CD4-positive, alpha-beta T cell (primary cell): ENCODE measurements at places on chromosomes 7 and 10. TPM values are rescaled to one million over a fixed set of nuclear protein-coding genes. Genes with fewer than 3 reads are reported as not detected.

DNA sequence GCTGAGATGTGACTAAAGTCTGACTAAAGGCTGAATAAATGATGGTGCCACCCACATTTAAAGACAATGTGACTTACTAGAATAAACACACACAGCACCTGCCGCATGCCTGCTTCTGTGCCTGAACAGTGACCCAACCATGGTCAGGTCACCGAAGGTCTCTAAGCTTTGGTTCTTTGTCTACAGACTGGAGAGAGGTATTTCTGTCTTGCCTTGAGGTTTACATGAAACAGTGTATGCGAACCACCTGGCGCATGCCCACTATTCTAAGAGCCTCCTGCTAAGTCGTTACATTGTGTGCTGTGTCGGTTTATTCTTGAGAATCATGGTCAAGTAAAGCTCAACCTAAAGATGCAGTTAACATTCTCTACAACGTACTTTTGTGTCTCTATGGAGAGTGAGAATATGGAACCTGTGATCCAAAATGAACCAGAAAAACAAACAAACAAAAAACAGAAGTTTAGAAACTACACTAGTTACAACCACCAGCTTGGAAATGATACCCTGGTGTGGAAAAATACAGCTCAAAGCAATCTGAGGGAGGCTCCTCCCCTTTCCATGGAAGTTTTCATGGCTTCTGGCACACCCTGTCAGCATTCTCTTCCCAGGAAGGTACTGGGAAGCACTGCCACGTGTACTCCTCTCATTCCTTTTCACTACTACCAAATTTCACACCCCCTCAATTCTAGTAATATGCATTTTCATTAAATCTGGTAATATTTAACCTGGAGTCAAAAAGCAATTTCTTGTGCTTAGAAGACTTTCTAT is 40.0 kb downstream of the VOPP1 start:
- H3K36me3 ChIP-seq = peaks cover 7% of the 10 kb centered on the region
- no peak for DNase-seq
- peak overlapping the region; percentile 46 for H3K27ac ChIP-seq
- H3K27me3 ChIP-seq = no peaks in the 10 kb centered on the region

DNA sequence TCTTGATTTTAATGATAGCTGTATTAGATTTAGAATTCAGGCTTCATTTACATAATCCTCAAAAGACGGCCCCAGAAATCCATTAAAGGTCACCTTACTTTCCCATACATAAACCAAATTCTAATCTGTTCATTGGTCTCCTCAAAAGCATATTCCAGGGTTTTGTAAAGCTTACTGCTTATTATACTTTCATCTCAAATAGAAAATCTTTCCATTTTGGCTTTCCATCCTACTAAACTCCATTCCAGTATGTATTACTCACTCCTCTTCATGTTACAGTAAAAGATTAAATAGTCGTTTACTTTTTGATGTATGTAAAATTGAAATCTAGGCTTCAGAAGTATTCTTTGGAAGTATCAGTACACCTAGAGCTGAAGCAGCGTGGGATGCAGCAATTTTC is 143.5 kb upstream of the LRRN3 start:
- H3K27ac ChIP-seq = no peak overlapping the region
- no peaks in the 10 kb centered on the region for H3K27me3 ChIP-seq
- no peaks in the 10 kb centered on the region for H3K4me1 ChIP-seq
- no peak for DNase-seq
- no peak overlapping the region for H3K4me3 ChIP-seq
- H3K36me3 ChIP-seq = no peaks in the 10 kb centered on the region

- no peaks in the 10 kb centered on the region for H3K36me3 ChIP-seq
- no peak for DNase-seq
- H3K27ac ChIP-seq = no peak overlapping the region
Observed at GRCh38 chr7:53272081-53272480, 236.6 kb downstream of the POM121L12 start.

GRCh38 chr10:86988520-86988919 is 20.2 kb downstream of the ADIRF start:
- H3K36me3 ChIP-seq = no peaks in the 10 kb centered on the region
- no peaks in the 10 kb centered on the region for H3K4me1 ChIP-seq
- no peak overlapping the region for H3K4me3 ChIP-seq
- peaks cover 8% of the 10 kb centered on the region for H3K27me3 ChIP-seq
- no peak overlapping the region for H3K27ac ChIP-seq

GRCh38 chr10:111973306-111973705 is 210.3 kb downstream of the GPAM start:
- no peaks in the 10 kb centered on the region for H3K27me3 ChIP-seq
- DNase-seq = no peak
- no peaks in the 10 kb centered on the region for H3K36me3 ChIP-seq
- H3K27ac ChIP-seq = no peak overlapping the region

GRCh38 chr10:121553511-121554264 is 44.6 kb downstream of the FGFR2 start:
- DNase-seq = no peak
- H3K36me3 ChIP-seq = no peaks in the 10 kb centered on the region
- H3K27ac ChIP-seq = no peak overlapping the region

GRCh38 chr10:86756511-86757112 is at the start of gene BMPR1A:
BMPR1A (plus strand) TSS chr10:86756619; CDS start chr10:86876019, 119,400 bp downstream.
- H3K4me1 ChIP-seq = peaks cover 13% of the 10 kb centered on the region
- no peak within 1 kb of the TSS for H3K27ac ChIP-seq
- no peak for DNase-seq
- peak within 1 kb of the TSS; percentile 77 for H3K4me3 ChIP-seq

EVX1 gene
- 0.25 TPM for total RNA-seq

ASB10 gene
- total RNA-seq = not detected

SLC26A3 gene
- not detected for total RNA-seq

CRYGN gene
- total RNA-seq = 0.14 TPM

ZNF479 gene
- total RNA-seq = not detected

ZNF33A gene
- 30.3 TPM for total RNA-seq
